NCI-H460 (cell line): ENCODE measurements at places on chromosomes 16 and 17. TPM values are rescaled to one million over a fixed set of nuclear protein-coding genes. Genes with fewer than 3 reads are reported as not detected.
A peak's percentile ranks its signal among the peaks of the same experiment; 100 is the strongest.

GRCh38 chr17:50688245-50688644, 19.5 kb downstream of the ANKRD40 start:
- DNase-seq: no peak

- no peak for DNase-seq
Observed at GRCh38 chr16:84660973-84661372, 12.7 kb downstream of the KLHL36 start.

DNA sequence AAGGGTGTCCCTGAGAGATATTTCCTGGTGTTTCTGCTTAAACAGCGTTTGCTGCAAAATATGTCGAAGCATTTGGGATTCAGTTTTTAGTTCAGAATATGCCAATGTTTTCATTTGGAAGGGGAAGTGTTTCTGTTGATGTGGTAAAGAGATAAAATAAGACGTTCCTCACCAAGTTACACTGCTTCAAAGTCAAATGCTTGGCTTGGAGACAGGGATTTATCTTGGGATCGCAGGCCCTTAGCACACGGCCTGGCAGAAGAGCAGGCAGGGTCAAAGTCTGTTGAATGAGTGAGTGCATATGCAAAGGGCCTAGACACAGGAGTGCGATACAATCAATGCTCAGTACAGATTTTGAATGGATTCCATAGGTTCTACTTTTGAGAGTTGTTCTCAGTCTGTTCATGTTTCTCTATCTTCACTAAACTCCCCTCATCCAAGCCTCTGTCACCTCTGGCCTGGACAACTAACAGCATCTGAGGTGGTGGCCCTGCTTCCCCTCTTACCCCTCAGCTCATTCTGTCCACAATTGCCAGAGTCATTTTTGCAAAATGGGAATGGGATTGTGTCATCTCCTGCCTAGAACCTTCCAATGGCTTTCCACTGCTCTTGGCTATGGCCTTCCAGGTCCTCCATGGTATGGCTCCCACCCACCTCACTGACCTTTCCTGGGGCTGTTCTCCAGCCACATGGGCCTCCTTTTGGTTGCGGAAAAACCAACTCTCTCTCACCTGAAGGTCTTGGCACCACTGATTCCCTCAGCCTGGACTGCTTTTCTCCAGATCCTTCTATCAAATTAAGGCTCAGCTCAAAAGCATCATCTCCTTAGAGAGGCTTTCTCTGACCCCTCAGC, 3.2 kb downstream of the DEXI start:
- no peak for DNase-seq

DNA sequence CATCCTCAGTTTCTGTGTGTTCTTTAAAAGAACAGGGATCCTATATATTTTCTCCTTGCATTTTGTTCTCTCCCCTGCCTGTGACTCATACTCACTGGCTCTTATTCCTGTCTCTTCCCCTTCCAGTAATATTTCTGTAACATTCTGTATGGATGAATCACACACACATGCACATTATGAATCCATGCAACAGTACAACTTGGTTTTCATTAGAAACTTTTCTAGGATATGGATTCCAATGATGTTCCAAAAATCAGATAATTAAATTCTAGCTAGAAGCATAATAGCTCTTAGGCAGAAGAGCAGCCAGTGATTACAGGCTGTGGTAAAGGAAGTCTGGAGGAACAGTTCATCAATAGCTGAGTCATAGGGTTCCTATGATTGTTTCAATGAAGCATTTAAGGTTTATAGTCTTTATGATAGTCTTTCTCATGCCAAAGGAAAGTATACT, 119.6 kb upstream of the PMFBP1 start:
- peak; percentile 38 for DNase-seq

DNA sequence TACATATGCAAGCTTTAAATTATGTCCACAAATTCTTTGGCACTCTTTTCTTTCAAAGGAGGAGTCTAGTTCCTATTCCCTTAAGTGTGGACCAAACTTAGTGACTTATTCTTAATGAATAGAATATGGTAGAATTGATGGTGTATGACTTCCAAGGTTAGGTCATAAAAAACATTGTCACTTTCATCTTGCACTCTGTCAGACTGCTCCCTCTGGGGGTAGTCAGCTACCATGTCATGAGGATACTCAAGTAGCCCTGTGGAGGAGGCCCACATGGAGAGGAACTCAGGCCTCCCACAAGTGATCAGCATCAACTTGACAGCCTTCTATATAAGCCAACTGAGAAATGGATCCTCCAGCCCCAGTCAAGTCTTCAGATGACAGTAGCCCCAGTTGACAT, 58.0 kb upstream of the SCNN1B start:
- no peak for DNase-seq

DNA sequence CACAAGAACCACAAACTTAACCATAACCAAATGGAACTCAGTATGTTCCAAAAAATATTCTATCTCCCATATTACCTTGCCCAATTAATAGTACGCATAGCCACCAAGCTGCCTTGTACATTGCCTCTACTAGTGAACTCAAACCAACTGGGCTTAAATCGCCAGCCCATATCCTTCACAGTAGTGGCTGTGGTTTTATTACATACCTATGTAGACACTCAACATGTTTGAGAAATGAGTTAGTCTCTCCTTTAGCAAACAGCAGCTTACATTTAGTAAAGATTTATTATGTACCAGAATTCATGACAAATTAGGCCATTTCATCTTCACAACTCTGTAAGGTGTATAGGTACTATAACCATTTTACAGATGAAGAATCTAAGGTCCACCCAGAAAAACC, 41.4 kb downstream of the GRB2 start:
- no peak for DNase-seq

DNA sequence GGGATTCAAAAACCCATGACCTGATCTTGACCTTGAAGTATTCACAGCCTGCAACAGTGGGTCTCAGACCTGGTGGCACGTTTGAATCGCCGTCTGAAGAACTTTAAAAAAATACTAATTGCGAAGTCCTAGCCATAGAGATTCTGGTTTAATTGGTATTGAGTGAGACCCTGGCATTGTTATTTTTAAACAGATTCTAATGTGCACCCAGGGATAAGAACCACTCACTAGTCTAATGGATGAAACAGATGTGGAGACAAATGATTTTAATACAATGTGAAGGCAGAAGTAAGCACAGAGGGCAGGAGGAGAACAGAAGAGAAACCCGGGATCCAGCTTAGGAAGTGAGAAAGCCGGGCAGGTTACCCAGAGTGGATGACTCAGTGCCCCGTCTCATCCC, 21.2 kb downstream of the TMEM98 start:
- DNase-seq: no peak

DNA sequence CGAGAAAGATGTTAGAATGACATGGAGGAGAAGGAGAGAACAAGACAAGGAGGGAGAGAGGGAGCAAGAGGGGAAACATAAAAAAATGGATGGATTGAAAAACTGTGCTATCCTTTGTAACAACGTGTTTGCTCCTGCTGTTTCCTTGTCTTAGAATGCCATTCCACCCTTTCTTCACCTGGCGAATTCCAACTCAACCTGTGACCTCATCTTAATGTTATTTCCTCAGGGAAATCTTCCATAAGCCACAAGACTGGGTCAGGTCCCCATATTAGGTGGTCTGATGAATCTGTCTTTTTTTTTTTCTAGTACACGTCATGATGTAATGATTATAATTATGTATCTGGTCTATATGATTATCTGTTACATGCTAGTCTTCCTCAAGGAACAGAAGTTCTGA, 195.0 kb upstream of the MAF start:
- DNase-seq: no peak

- DNase-seq: no peak
Observed at GRCh38 chr16:77336637-77337036, 98.2 kb downstream of the ADAMTS18 start.

GRCh38 chr17:56173958-56174835, 20.9 kb downstream of the ANKFN1 start:
- no peak for DNase-seq

DNA sequence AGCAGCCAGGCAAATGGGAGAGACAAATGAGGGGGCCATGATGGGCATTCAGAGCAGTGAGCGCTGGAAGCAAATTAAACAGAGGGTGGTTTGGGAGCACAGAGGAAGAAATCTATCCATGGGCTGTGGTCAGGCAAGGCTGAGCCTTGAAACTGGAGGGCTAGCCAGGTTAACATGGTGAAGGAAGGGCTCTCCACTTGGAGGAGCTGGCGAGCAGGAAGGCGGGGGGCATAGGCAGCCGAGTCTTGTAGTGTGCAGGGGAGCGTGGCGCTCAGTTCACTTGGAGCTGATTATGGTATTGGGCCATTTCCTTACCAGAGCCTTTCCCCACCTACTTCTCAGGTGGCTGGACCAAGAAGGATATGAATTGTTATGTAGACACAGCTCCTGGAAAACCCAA, 189.7 kb downstream of the SNX29 start:
- DNase-seq: no peak

- DNase-seq: no peak
Observed at GRCh38 chr17:7515911-7516610, 31.9 kb downstream of the POLR2A start.

- DNase-seq: no peak
Observed at GRCh38 chr16:68074850-68075555, 10.2 kb upstream of the NFATC3 start.

DNA sequence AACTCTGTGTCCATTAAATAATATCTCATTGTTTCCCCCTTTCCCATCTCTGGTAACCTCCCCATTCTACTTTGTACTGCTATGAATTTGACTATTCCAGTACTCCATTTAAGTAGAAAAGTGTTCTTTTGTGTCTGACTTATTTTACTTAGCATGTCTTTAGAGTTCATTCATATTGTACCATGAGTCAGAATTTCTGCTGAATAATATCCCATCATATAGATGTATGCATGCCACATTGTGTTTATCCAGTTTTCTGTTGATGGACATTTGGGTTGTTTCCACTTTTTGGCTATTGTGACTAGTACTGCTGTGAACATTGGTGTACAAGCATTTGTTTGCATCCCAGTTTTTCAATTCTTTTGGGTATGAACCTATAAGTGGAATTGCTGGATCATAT, 6.0 kb downstream of the PPM1D start:
- DNase-seq: no peak

DNA sequence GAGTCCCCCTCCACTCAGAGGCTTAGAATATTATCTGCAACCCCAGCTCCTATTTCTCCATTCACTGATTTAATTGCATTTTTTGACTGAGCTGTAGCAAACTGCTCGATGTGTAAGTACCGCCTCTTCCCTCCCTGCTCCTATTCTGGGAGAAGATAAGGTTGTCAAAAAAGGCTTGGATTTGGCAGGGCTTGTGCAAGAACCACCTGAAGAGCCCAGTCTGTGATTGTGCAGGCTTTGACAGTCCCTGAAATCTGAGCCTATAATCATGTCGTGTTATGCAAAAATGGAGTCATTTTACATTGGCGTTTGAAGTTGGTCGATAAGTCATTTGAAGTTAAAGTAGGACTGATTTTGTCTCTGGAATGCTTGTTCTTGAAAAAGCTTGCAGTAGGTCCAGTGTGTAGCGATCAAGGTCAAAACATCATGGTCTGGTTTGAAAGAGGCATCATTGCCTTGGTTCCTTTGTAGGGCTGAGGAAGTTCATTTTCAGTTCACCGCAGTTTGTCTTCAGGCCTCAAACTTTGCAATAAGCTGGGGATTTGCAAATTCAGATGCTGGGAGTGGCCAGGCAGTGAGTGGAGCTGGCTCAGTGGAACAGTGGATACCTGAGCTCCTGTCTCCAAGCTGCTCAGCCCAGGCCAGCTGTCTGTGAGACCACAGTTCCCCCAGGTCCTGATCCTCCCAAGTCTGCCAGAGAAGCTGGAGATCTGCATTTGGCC, 68.8 kb downstream of the KATNIP start:
- DNase-seq: no peak

DNA sequence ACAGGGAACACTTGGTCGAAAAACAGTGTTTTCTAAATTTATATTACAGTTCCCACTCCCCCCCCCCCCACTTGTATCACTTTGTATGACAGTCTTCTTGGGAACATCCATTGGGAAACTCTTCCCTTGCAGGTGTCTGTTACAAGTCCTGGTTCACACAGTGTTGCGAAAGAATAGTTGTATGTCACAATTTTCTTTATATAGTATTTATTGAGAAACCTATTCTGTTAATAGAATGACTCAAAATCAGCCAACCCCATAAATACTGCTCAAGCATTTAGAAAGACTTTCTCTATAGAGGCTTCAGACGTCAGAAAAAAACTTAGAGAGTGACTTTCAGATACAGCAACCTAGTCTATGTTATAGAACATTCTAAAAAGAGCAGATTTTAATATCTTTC, 414.4 kb downstream of the WWOX start:
- no peak for DNase-seq

GRCh38 chr16:80903616-80904015, 99.2 kb upstream of the CDYL2 start:
- no peak for DNase-seq

- peak; percentile 44 for DNase-seq
Observed at GRCh38 chr17:48011405-48012150, 26.0 kb downstream of the COPZ2 start.

- no peak for DNase-seq
Observed at GRCh38 chr16:49459953-49460735, 86.5 kb downstream of the C16orf78 start.

GRCh38 chr17:35807371-35808144, 1.7 kb upstream of the TAF15 start:
- no peak for DNase-seq

DNA sequence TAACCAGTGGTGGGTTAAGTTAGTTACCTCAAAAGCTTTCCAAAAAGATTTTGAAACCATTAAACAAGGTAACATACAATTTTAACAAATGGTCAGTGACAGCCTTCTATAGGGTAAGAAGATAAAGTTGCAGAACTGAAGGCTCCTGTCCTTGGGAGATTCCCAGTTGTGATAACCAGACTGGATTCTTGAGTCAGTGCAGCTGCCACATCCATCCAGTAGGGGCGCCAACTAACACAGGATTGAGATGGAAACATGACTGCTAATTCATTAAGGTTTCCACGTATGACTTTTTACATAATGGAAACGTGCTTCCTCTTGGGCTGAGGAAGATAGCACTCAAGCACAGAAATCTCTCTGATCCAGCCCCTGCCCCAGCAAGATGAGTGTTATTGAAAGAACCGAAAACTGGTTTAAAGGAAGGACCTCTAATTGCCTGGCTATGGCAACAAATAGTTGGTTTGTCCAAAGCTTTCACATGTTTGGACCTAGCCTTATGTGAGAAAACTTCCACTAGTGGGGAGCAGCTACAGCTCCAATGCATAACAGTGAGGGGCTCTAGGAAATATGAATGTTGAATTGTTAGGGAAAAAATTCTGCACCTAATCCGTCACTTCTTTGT, 269.8 kb upstream of the MYOCD start:
- DNase-seq: peak; percentile 14

- DNase-seq: no peak
Observed at GRCh38 chr16:78972986-78973385, 627.6 kb downstream of the MAF start.

- DNase-seq: no peak
Observed at GRCh38 chr16:68406458-68407152, 41.7 kb downstream of the SMPD3 start.

The TAC4 gene
- not detected in 2 replicates for total RNA-seq

The SCARF1 gene
- 0.23 TPM in 1 of 2 replicates, not detected in the other for total RNA-seq

The MAF gene
- 0.22 and 0.26 TPM in 2 replicates for total RNA-seq

The MEIOB gene
- 0.97 and 2.5 TPM in 2 replicates for total RNA-seq

The ZNF385C gene
- 0.10 and 0.20 TPM in 2 replicates for total RNA-seq

The EPOP gene
- total RNA-seq: 9.5 and 11.6 TPM in 2 replicates

The KRTAP3-1 gene
- not detected in 2 replicates for total RNA-seq

The HOXB2 gene
- total RNA-seq: 0.52 TPM in 1 of 2 replicates, not detected in the other

The PMP22 gene
- 50.8 and 56.1 TPM in 2 replicates for total RNA-seq
